ENCODE measurements at places on chromosomes 2 and 18. TPM values are rescaled to one million over a fixed set of nuclear protein-coding genes. Genes with fewer than 3 reads are reported as not detected.

- DNase-seq = peak; percentile 72
These were observed 286.5 kb upstream of the SYT4 start for GRCh38 chr18:43563780-43564179.

GRCh38 chr2:191289049-191289448, 43.8 kb downstream of the MYO1B start:
- no peak for DNase-seq

GRCh38 chr18:44510390-44510789, 170.3 kb upstream of the SETBP1 start:
- no peak for DNase-seq

- DNase-seq = no peak
These were observed 62.4 kb upstream of the TCF4 start for GRCh38 chr18:55650363-55650870.

DNA sequence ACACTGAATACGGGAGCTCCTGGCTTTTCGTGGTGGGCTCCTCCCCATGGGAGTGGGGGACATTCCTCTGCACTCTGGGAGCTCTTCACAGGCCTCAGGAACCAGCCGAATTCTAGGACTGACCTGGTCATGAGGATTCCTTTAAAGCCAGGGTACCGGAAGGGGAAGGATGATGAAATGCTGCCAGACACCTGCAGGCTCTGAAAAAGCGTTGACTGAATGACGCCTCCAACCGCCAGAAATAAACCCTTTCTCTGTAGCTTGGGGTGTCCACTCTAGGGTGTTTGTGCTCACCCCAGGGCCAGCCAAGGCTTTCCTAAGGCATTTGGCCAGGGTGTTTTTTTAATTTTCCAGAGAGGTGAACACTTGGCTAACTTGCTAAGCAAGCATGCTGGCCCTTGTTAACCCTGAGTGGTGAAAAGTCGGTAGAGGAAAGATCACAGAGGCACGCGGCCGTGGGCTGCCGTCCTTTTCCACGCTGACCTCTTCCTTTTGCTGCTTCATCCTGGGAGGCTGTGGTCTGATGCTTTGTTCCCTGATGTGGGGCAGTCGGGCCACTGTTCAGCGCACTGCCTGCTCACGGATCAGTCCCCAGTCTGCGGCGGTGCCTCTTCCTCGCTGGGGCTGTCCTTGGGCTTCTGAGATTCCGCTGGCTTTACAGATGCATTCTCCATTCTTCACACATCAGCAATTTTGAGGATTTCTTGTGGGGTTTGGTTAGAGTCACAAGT, 32.0 kb downstream of the IMPA2 start:
- DNase-seq = peak; percentile 48

- no peak for DNase-seq
These were observed 232.8 kb downstream of the MBD5 start for GRCh38 chr2:148253685-148254084.

Gene PSMA8
- total RNA-seq = not detected

- DNase-seq = no peak
These were observed 87.6 kb downstream of the TTC27 start for GRCh38 chr2:32715391-32715841.

Gene ABCG8
- not detected for total RNA-seq

DNA sequence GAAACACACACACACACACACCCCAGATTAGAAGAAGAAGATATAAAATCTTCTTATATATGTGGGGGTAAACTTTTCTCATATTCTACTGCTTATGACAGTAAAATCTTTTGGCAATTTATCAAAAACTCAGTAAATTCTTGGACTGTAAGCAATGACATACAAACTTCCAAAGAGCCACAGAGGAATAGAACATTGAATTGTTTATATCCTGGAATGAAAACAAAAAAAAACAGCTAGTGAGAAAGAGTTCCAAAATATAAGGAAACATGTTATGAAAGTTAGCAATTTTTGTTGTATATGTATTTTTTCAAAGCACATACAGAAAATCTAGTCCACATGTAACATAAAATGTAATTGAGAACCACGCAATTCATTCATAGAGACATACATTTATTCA, 764.9 kb downstream of the DSC3 start:
- no peak for DNase-seq

DNA sequence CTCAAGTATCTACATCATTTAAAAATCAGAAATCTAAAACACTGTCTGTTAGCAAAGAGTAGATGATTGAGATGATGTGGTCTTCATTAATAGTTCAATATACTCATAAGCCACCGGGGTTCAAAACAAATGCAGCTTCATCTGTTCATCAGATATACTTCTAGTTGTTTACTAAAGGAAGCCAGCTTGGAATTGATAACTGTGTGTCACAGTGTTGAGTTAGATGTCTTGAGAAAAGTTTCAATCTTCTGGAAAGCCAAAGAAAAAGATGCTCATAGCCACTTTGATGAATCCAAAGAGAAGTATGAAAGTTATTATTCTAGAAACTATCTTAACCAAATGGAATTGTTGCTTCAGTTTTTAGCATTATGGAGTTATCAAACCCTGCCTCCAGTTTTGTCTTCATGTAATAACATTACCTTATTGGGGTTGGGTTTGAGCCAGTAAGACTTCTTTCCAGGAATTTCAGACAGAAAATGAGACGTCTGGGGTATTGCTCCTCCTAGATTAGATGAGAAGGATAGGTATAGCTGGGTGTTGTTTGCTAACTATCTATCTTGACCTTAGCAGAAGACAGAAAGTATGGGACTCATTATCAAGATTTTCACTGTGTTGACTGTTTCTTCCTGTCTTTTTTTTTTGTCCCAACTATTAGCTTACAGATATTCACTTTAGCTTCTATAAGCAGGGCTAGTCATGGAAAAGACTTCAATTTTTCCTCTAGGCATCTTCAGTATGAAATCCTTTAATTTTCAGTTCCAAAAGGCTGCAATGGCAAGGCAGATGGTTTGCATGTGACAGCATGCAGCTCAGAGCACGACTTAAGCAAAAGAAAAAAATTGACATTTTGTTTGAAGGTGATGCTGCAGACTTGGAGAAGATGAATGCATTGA, 66.5 kb downstream of the LNPK start:
- no peak for DNase-seq

DNA sequence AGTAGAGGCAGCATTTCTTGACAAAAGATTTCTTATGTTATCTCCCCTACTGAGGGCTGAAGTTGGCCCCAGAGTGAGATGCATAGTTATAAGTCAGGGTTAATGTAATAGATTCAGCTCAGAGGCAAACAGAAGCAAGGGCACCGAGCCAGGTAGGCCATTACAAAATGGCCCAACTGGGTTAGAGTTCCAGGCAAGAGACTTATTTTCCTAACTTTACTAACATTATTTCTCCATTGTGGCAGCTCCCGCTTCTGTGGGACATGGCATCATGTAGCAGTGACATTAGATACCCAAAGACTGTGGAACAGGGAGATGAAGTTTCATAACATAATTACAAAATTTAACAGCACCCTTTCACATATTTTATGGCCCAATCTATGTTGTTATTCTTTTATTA, 27.1 kb downstream of the TSPYL6 start:
- no peak for DNase-seq

DNA sequence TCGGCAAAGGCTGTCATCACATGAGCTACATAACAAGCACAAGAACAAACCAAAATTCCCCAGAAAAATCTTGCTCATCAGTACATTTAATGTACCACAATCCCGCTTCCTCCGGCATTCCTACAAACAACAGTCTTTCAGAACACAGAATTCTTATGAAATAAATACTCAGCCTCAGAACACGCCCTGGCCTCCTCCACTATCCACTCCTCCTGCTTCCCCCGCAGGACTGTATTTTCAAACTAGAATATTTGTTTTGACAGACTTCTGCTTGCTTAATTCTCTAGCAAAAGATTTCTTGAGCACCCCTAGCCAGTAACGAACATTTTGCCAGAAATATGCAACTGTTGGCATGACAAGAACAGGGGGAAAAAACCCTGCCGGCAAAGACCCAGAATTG, 131.2 kb downstream of the THADA start:
- no peak for DNase-seq

Gene PMAIP1
- total RNA-seq = 3.1 TPM

Gene PSMD14
- 117 TPM for total RNA-seq

GRCh38 chr2:183291436-183291835, 167.2 kb downstream of the NUP35 start:
- DNase-seq = no peak

GRCh38 chr2:203878063-203878462, 10.5 kb downstream of the CTLA4 start:
- DNase-seq = no peak

- DNase-seq = no peak
These were observed 27.4 kb upstream of the MC5R start for GRCh38 chr18:13796515-13796914.

- no peak for DNase-seq
These were observed 74.1 kb downstream of the DGKD start for GRCh38 chr2:233428438-233428837.

Gene CHST9
- total RNA-seq = 1.3 TPM

DNA sequence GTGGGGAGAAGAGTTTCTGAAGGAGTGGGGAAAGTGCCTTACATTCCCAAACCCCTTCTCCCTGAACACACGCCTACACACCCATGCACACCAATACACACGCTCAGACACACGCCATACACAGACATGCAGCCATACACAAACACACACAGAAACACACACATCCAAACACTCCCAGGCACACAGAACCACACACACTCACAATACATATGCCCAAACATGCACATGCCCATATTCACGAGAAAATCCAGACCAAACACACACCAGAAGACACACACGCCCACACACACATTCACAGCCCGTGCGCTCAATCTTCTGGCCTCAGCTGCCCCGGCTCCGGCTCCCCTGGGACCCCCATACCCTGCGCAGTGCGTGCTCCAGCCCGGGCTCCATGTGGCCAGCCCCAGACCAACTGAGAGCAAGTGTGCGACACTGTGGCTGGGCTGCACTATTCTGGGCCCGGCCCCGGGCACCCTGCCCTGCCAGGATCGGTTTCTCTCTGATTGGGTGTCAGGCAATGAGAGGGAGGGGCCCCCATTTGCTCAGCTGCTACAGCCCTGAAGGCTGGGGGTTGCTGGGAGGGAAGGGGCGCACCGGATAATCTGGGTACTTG, at the start of gene PRKAG3:
Gene PRKAG3 (minus strand): TSS at position 426 of the 613 bp plus-strand sequence.
- no peak for DNase-seq

- no peak for DNase-seq
These were observed 5.9 kb downstream of the MDH1 start for GRCh38 chr2:63594660-63595059.

GRCh38 chr2:33559328-33559727, 39.8 kb downstream of the FAM98A start:
- no peak for DNase-seq

DNA sequence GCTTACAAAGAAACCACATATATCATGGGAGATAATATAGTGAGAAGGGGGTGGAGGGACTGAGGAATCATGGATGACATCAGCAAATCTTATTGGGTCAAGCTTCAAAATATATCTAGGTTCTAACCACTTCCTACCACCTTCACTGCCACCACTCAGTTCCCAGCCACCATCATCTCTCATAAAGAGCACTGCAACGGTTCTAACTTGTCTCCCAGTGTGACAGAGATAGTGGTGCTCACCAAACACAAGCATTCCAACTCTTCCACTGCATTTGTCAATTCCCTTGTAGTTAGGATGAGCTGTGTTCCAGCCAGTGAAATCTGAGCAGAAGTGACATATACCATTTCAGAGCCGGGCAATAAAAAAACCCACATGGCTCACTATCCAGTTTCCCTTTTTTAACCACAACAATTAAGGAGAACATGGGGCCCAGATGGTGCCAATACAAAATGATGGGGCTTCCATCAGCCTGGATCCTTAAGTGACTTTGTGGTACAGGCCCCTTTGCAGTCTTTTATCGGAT, 318.1 kb downstream of the NBAS start:
- DNase-seq = no peak

- DNase-seq = no peak
These were observed 91.1 kb upstream of the SKOR2 start for GRCh38 chr18:47342566-47342965.

DNA sequence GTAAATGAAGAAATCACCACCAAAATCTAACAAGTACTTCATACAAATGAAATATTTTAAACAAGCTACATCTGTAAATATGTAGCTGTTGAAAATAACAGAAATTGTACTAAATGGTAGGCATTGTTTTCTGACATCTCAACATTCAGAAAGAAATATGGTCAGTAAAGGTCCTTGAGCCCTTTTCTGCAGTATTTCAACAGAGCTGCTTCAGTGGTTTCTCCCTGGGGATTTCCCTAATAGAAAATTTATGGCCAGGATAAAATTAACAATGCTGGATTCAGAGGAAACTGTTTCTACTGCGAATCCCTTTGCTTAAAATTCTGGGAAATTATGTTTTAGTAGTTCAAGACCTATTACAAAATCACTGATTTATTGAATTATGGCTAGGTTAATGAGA, 256.6 kb downstream of the PIEZO2 start:
- DNase-seq = no peak

GRCh38 chr2:224875153-224875552, 159.0 kb upstream of the CCDC195 start:
- DNase-seq = no peak

- peak; percentile 83 for DNase-seq
These were observed 3.2 kb downstream of the SLC39A10 start for GRCh38 chr2:195659982-195660890.

- DNase-seq = no peak
These were observed 192.0 kb downstream of the NBAS start for GRCh38 chr2:15369129-15369528.

- peak; percentile 71 for DNase-seq
These were observed 553 bp downstream of the CNDP2 start for GRCh38 chr18:74496508-74497323.

Gene AQP12B
- not detected for total RNA-seq

DNA sequence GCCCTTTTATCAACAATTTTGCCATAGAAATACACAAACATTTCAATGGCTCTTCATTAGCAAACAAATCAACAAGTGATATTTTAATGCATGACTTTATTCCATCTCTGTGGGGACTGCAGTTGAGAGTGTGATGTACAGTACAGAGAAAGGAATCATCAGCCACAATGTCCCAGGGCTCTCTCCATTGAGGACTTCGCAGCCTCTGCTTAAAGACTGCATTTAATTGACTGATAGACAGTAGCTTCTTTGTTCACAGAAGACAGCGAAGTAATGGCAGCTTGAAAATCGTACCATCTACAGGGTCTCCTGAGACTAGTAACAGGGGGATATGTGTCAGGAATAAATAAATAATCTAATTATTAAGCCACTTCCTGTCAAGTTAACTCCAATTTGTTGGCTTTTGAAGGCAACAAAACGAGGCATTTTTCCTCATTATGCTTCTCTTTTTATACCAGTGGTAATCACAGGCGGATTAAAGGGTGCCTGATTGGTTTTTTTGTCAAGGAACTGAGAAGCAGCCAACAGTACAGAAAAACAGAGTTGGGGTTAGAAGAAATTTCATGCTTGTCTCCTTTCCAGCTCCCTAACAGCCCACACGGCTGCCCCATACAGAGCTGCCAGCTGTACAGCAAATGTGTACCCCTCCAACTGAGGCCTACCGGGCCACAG, 164.3 kb downstream of the ZNF521 start:
- DNase-seq = peak; percentile 21

Gene RAB27B
- total RNA-seq = 0.43 TPM

Data from neural progenitor cell (in vitro differentiated cells).